ENCODE measurements at places on chromosomes 6 and 20.

DNA sequence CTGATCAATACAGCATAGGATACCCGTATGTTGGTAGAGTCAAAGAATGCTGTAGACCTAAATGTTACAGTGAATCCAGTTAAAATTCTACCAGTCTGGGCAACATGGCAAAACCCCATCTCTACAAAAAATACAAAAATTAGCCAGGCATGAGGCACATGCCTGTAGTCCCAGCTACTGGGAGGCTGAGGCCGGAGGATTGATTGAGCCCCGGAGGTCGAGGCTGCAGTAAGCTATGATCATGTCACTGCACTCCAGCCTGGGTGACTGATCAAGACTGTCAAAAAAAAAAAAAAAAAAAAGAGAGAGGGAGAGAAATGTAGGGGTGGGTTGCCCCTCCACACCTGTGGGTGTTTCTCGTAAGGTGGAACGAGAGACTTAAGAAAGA is 167.5 kb downstream of the SLC16A10 start:
- H3K36me3 ChIP-seq = no peaks in the 10 kb centered on the region
- H3K27ac ChIP-seq = peak overlapping the region; percentile 64
- H3K27me3 ChIP-seq = no peaks in the 10 kb centered on the region
- H3K4me3 ChIP-seq = no peak overlapping the region
- peaks cover 13% of the 10 kb centered on the region for H3K4me1 ChIP-seq

GRCh38 chr6:166657531-166657930 is 30.5 kb upstream of the RPS6KA2 start:
- DNase-seq = no peak
- H3K27me3 ChIP-seq = no peaks in the 10 kb centered on the region
- H3K4me3 ChIP-seq = no peak overlapping the region
- H3K4me1 ChIP-seq = no peaks in the 10 kb centered on the region
- H3K36me3 ChIP-seq = no peaks in the 10 kb centered on the region

- DNase-seq = no peak
- no peak overlapping the region for H3K27ac ChIP-seq
Observed at GRCh38 chr6:41449399-41450245, 96.6 kb upstream of the FOXP4 start.

GRCh38 chr6:146135167-146135566 is 106.3 kb downstream of the GRM1 start:
- no peaks in the 10 kb centered on the region for H3K36me3 ChIP-seq
- H3K27ac ChIP-seq = no peak overlapping the region
- no peaks in the 10 kb centered on the region for H3K27me3 ChIP-seq
- DNase-seq = no peak

- H3K4me1 ChIP-seq = peaks cover 15% of the 10 kb centered on the region
- no peak overlapping the region for H3K27ac ChIP-seq
- H3K4me3 ChIP-seq = no peak overlapping the region
Observed at GRCh38 chr20:6580486-6580885, 187.0 kb upstream of the BMP2 start.

Data from Caco-2 (cell line).